ENCODE measurements at places on chromosomes 7 and 10. TPM values are rescaled to one million over a fixed set of nuclear protein-coding genes. Genes with fewer than 3 reads are reported as not detected.

The PSMC2 gene
- polyA plus RNA-seq, result 107 TPM

The OR2A12 gene
- polyA plus RNA-seq, result not detected

The ATP5MK gene
- polyA plus RNA-seq, result 553 TPM

DNA sequence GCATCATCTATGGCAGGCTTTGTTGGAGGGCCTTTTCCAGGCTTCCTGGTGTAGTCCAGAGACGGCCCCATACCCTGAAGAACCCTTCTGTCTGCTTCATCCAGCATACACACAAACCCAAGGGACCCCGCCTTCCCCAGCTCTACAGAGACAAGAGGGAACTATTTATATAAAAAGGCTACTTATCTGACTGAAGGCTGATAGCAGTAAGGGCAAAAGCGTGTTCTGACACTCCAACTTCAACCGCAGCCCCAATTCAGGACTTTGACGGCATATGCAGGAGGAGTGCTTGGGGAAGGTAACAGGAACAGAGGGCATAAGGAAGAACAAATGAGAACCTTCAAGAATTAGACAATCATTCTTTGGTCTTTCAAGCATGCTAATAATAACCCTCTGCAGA, 21.0 kb downstream of the GNA12 start:
- H3K4me3 ChIP-seq, result no peak overlapping the region
- H3K27me3 ChIP-seq, result no peaks in the 10 kb centered on the region
- no peak for DNase-seq
- H3K4me1 ChIP-seq, result no peaks in the 10 kb centered on the region

- H3K27ac ChIP-seq, result no peak overlapping the region
- no peak for DNase-seq
- H3K4me3 ChIP-seq, result no peak overlapping the region
- no peaks in the 10 kb centered on the region for H3K4me1 ChIP-seq
- no peaks in the 10 kb centered on the region for H3K27me3 ChIP-seq
- no peaks in the 10 kb centered on the region for H3K36me3 ChIP-seq
Measured at GRCh38 chr7:132090444-132090843, 485.8 kb downstream of the PLXNA4 start.

GRCh38 chr10:107340326-107340725, 175.8 kb upstream of the SORCS1 start:
- no peaks in the 10 kb centered on the region for H3K4me1 ChIP-seq
- no peak overlapping the region for H3K4me3 ChIP-seq
- DNase-seq, result no peak

- no peak overlapping the region for H3K4me3 ChIP-seq
- no peaks in the 10 kb centered on the region for H3K27me3 ChIP-seq
- H3K4me1 ChIP-seq, result no peaks in the 10 kb centered on the region
- H3K36me3 ChIP-seq, result no peaks in the 10 kb centered on the region
- no peak overlapping the region for H3K27ac ChIP-seq
Measured at GRCh38 chr7:138137423-138138171, 61.3 kb downstream of the AKR1D1 start.

DNA sequence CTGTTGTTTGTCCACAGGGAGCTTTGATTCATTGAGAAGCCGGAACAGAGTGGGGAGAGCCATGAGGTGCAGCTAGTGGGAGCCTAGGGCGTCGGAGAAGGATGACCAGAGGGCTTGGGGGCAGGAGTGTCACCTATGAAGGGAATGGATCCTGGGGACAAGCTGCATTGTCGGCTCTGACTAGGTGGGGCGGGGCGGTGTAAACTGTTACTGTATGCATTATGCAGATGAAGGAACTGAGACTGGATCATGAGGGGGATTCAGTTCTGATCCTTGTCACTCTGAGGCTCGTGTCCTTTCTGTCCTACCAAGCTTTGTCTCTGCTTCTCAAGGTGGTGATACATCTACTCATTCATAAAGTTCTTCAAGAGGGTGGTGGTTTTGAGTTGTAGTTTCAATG, 39.9 kb upstream of the MMD2 start:
- DNase-seq, result no peak
- H3K36me3 ChIP-seq, result peaks cover 17% of the 10 kb centered on the region
- H3K27ac ChIP-seq, result no peak overlapping the region
- H3K27me3 ChIP-seq, result no peaks in the 10 kb centered on the region
- H3K4me1 ChIP-seq, result no peaks in the 10 kb centered on the region

GRCh38 chr7:8295638-8296361, 33.8 kb upstream of the ICA1 start:
- no peak overlapping the region for H3K4me3 ChIP-seq
- no peaks in the 10 kb centered on the region for H3K36me3 ChIP-seq
- H3K27ac ChIP-seq, result no peak overlapping the region

The SFMBT2 gene
- polyA plus RNA-seq, result 4.9 TPM

- no peak for DNase-seq
- no peak overlapping the region for H3K4me3 ChIP-seq
- no peaks in the 10 kb centered on the region for H3K27me3 ChIP-seq
- no peaks in the 10 kb centered on the region for H3K36me3 ChIP-seq
- H3K27ac ChIP-seq, result no peak overlapping the region
Measured at GRCh38 chr10:112361951-112362751, 11.8 kb upstream of the ACSL5 start.

DNA sequence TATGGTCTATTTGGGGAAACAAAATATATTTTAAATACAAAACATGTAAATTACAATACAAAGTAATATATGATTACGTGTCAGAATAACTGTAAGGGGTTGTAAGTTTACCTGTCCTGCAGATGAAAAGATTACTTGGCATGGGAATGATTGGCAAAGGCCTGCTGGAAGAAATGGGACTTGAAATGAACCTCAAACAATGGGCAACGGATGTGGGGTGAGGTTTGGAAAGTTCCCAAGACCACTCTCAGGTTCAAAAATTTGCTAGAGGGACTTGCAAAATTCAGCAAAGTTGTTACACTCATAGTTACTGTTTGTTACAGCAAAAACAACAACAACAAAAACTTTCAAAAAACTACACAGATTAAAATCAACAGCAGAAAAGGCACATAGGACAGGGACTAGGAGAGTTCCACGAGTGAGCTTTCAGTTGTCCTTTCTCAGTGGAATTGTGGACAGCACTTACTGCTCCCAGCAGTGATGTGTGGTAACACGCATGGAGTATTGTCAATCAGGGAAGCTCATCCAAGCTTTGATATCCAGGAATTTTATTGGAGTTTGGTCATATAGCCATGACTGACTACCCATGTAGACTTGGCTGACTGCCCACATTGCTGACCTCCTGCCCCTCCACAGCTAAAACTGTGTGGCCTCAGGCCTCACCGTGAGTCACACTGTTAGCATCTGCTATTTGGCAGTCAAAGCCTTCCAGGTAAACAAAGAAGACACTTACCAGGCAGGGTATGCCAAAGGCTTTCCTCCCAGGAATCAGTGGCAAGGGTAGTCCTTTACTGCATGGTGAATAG, 43.8 kb downstream of the EXOC6 start:
- no peak overlapping the region for H3K27ac ChIP-seq
- H3K4me1 ChIP-seq, result no peaks in the 10 kb centered on the region
- no peaks in the 10 kb centered on the region for H3K27me3 ChIP-seq
- no peaks in the 10 kb centered on the region for H3K36me3 ChIP-seq
- no peak for DNase-seq

DNA sequence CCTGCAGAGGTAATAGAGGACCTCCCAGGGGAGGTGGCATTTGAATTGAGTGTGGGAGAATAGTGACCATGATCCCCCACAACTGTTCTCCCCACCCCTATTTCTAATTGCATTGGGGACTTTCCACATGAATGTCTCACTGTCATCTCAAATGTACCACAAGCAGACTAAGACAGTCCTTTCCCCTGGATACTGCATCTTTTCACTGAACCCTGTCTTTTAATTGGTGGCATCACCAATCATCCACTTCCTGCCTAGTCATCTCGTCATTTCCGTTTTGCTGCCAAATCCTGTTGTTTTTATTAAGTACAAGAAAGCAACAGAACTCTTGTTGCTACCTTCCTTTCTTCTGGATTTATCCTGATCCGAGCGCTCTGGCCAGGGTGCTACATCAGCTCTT, 120.3 kb downstream of the NRP1 start:
- no peak for DNase-seq
- H3K27me3 ChIP-seq, result no peaks in the 10 kb centered on the region
- no peak overlapping the region for H3K27ac ChIP-seq
- no peaks in the 10 kb centered on the region for H3K36me3 ChIP-seq
- H3K4me1 ChIP-seq, result peaks cover 9% of the 10 kb centered on the region
- H3K4me3 ChIP-seq, result no peak overlapping the region

GRCh38 chr10:29319205-29319781, 30.4 kb downstream of the LYZL1 start:
- H3K4me3 ChIP-seq, result no peak overlapping the region
- no peaks in the 10 kb centered on the region for H3K27me3 ChIP-seq
- H3K4me1 ChIP-seq, result no peaks in the 10 kb centered on the region

DNA sequence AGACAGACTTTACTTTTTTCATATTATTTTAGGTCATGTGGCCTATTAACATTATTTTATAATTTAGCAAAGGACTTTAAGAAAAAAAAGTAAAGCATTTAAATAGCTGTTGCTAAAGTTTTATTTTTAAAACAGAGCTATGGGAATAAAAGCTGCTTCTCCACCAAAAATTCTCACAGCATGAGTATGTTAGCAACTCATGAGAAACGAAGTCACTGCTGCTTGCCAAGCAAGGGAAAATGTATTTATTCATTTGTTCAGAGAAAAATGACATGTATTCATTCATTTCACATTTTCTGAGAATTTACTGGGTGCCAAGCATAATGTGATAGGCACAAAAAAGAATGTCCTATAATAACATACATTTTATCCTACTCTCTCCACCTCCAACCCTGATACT, 5.1 kb downstream of the LRRC72 start:
- no peak overlapping the region for H3K27ac ChIP-seq
- H3K4me1 ChIP-seq, result no peaks in the 10 kb centered on the region
- DNase-seq, result no peak
- H3K36me3 ChIP-seq, result no peaks in the 10 kb centered on the region
- H3K27me3 ChIP-seq, result no peaks in the 10 kb centered on the region
- no peak overlapping the region for H3K4me3 ChIP-seq

The GDF2 gene
- not detected for polyA plus RNA-seq

GRCh38 chr10:26621889-26622711, 75.4 kb upstream of the PDSS1 start:
- DNase-seq, result no peak
- H3K27me3 ChIP-seq, result peaks cover 8% of the 10 kb centered on the region
- H3K4me1 ChIP-seq, result peaks cover 5% of the 10 kb centered on the region
- H3K36me3 ChIP-seq, result no peaks in the 10 kb centered on the region

The ANKRD2 gene
- polyA plus RNA-seq, result not detected

The GNAI1 gene
- polyA plus RNA-seq, result 3.8 TPM

GRCh38 chr7:45689011-45689796, 115.0 kb downstream of the ADCY1 start:
- H3K4me3 ChIP-seq, result no peak overlapping the region
- no peaks in the 10 kb centered on the region for H3K4me1 ChIP-seq
- no peak for DNase-seq
- H3K36me3 ChIP-seq, result no peaks in the 10 kb centered on the region

DNA sequence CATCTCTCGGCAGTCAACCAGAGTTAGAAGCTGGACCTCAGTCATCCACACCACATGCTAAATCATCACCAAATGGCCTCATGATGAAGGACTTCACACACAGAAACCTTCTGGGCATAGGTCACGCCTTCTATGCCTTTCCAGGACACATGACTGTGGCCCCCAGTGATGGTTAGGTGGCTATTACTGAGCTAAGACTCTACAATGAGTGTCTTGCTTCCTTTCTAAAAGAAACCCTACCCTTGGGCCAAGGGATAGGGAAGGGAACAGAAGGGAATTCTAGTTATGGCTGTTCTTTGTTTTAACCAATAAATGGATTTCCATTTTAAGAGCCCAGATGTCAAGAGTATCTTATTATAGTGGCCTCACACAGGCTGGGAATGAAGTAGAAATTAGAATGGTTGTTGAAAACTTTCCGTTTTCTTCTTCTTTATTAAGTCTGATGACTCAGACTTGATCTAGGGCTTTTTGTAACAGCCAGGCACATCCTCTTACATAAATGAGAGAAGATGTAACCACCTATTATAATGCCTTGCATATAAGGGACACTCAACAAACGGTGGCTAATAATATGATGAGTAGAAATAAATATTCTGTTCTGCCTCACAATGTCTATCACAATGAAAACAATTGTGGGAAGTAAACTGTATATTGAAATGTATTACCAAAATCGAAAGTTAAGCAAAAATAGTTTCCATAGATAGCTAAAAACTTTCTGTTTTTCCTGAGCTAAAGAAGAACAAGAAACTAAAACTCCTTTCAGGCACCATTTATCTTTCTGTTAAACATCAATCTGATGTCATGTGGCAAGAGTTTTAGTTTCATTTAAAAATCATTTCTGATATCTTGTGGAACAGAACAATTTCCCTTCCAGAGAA, 62.5 kb upstream of the TOMM7 start:
- DNase-seq, result no peak
- H3K4me1 ChIP-seq, result peaks cover 16% of the 10 kb centered on the region
- no peaks in the 10 kb centered on the region for H3K36me3 ChIP-seq

DNA sequence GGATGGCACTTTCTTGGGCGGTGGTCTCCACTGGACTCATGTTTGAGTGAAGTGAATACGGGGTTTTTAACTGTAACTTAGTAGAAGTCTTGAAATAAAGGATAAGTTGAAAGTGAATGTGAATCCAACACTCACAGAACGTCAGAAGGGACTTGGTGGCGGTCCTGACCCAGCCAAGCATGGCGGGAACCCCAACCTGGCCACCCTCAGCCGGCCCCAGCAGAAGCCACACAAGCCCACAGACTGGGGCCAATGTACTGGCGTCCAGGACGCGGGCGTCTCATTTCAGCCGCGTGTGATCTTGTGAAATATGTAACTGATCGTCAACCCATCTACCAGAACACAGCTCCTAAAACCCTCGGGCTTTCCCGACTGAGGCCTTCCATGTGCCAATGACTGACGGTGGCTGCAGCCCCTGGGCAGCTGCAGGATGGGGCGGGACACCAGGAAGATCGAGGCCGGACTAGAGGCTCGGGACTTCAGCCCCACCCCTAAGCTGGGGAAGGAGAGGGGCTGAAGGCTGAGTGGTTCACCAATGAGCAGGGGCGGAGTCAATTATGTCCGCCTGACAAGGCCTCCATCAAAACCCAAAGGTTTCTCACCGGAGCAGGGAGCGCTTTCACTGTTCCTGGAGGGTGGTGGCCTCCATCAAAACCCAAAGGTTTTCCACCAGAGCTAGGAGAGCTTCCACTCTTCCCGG, 161.5 kb downstream of the MAD1L1 start:
- no peak for DNase-seq
- peaks cover 9% of the 10 kb centered on the region for H3K4me1 ChIP-seq
- no peak overlapping the region for H3K27ac ChIP-seq
- H3K27me3 ChIP-seq, result no peaks in the 10 kb centered on the region

The CLEC2L gene
- not detected for polyA plus RNA-seq

The DCLRE1A gene
- 6.3 TPM for polyA plus RNA-seq

GRCh38 chr7:13035233-13035632, 347.8 kb downstream of the ARL4A start:
- no peak for DNase-seq
- H3K36me3 ChIP-seq, result no peaks in the 10 kb centered on the region
- no peak overlapping the region for H3K27ac ChIP-seq
- no peak overlapping the region for H3K4me3 ChIP-seq
- H3K4me1 ChIP-seq, result no peaks in the 10 kb centered on the region
- no peaks in the 10 kb centered on the region for H3K27me3 ChIP-seq

The THSD7A gene
- not detected for polyA plus RNA-seq

GRCh38 chr7:27245798-27246691, 3.4 kb downstream of the EVX1 start:
- no peaks in the 10 kb centered on the region for H3K36me3 ChIP-seq
- no peak for DNase-seq
- H3K27me3 ChIP-seq, result peaks cover 64% of the 10 kb centered on the region
- H3K4me1 ChIP-seq, result no peaks in the 10 kb centered on the region

- H3K27me3 ChIP-seq, result peaks cover 41% of the 10 kb centered on the region
- peaks cover 8% of the 10 kb centered on the region for H3K4me1 ChIP-seq
- no peaks in the 10 kb centered on the region for H3K36me3 ChIP-seq
- no peak overlapping the region for H3K27ac ChIP-seq
Measured at GRCh38 chr7:140637400-140637799, 3.2 kb downstream of the DENND2A start.

The LARP4B gene
- 30.6 TPM for polyA plus RNA-seq
